ENCODE measurements at places on chromosomes 7 and 10.

GRCh38 chr7:45980973-45981372, 59.9 kb upstream of the IGFBP3 start:
- DNase-seq, result no peak

- DNase-seq, result no peak
Observed at GRCh38 chr7:34080513-34080912, 175.2 kb downstream of the BMPER start.

GRCh38 chr7:131927770-131928423, 371.5 kb upstream of the PODXL start:
- DNase-seq, result no peak

DNA sequence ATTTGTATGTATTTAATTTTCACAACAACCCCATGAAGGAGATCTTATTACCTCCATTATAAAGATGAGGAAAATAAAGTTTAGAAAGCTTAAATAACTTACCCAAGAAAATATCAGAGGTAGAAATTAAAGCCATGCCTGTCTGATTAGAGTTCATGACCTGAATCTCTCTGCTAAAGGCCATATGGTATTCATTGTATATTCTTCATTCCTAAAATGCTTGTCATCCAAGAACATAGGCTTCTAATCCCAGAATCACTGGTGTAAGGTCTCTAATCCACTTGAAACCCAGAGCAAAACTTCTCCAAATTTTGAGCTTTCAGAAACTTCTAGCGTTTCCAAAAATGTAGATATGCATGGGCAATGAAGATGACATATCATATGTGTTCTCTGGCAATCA, 72.3 kb upstream of the YAE1 start:
- DNase-seq, result no peak
